CD4-positive, alpha-beta T cell treated with Interleukin-21 for 1 hour (primary cell): ENCODE measurements at places on chromosomes 5 and 9.

DNA sequence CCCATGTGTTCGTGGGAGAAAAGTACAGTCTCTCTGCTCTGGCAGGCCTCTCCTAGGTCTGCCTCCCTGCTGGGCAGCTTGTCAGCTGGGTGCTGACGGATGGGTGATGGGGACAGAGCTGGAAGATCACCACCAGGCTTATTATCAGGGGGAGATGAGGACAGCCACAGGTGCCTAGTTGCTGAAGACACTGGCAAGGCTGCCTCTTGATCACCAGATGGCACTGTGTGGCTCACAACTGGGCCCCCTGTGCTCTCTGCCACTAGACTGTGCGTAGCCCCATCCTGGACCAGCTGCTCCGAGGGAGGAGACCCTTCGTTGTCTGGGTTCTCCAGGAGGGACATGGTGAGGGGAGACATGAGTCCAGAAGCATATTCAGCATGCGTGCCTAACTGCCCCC lies 73.0 kb downstream of the KIF24 start:
- DNase-seq, result peak; percentile 8

GRCh38 chr9:128787659-128788058 lies 606 bp downstream of the TBC1D13 start:
- DNase-seq, result no peak

DNA sequence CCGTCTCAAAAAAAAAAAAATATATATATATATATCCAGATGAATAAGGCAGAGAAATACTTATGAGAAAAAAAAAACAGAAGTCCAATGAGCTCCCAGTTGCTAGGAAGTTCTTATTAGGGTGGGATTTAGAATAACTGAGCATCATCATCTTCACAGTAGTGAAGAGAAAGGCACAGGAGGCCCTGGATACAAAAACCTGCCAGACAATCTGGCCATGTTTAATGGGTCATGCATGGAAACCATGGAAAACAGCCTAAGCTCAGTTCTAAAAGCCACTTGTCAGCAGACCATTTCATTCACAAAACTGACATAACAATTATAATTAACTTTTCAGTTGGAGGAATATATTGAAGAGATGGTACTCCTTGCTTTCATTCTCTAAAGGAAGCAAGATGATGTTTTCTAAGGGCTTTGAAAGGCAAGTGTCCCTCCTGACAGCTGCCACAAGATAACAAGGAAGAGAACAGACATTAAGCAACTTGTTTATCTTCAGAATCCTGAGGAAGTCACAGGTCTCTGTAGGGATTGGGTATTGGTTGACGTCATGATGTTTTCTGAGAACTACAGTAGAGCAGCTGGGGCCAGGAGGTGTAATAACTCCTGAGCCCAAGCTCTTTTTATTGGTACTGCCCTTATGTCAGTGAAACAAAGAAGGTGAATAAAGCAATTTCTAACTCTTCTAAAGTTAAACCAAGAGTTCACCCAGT lies 463.1 kb downstream of the DMAC1 start:
- DNase-seq, result no peak

GRCh38 chr9:81621785-81622259 lies 67.5 kb downstream of the TLE1 start:
- DNase-seq, result no peak

GRCh38 chr5:82413302-82414040 lies 135.3 kb upstream of the RPS23 start:
- no peak for DNase-seq

GRCh38 chr5:171965745-171966144 lies 40.7 kb downstream of the FBXW11 start:
- peak; percentile 13 for DNase-seq

DNA sequence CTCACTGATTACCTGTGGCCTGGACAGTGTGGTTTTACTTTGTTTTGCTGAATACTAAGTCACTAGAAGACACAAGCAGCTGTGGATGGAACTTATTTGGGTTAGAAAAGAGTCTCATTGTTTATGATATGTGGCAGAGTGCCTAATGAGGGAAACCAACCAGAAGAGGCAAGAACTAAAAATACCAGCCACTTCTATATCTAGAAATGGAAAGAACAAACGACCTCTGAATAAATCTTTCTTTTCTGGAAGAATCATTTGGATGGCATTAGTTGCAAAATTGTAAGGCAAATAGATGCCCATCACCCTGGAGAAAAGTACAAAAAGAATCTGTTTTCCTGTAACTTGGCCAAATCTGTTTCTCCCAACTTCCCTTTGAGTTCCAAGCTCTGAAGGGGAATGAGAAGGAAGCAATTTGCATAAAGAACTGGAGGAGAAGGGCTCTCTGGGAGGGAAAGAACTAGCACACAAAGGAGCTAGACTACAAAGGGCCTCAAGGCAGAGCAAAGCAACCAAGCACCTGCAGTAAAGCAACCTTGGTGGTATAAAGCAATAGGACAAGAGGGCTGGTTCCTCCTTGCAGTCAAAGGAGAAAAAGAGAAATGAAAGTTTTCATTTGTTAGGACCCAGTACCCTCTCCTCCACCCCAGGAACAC lies 455.4 kb downstream of the CAAP1 start:
- DNase-seq, result no peak

DNA sequence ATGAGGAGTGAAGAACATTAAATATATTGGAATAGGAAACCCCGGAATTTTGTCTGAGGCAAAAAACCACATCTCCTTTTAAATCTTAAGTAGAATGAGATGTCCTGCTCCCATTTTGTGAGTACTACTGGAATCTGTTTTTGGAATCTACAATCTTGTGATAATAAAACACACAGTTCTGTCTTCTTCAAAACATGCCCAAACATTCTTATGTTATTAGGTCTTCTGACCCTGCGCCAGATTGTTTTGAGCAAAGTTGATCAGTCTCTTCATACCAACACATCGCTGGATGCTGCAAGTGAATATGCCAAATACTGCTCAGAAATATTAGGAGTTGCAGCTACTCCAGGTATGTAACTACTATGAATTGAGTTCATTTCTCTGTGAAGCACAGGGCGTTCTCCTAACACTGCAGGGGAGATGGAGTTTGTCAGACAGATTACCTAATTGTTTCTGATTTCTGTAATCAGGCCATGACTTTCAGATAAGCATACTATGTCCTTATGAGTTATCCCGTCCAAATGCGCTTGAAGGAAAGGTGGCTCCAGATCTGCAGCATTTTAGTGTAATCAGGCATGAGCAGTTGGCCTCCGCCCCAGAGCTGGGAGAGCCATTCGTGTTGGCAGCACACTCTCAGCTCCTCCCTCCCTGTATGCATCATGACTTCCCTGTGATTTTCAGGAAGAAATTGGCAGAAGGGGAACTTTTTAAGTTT lies 88.0 kb downstream of the NLN start:
- DNase-seq, result no peak

GRCh38 chr9:122336189-122336588 lies 34.6 kb upstream of the PTGS1 start:
- DNase-seq, result no peak

DNA sequence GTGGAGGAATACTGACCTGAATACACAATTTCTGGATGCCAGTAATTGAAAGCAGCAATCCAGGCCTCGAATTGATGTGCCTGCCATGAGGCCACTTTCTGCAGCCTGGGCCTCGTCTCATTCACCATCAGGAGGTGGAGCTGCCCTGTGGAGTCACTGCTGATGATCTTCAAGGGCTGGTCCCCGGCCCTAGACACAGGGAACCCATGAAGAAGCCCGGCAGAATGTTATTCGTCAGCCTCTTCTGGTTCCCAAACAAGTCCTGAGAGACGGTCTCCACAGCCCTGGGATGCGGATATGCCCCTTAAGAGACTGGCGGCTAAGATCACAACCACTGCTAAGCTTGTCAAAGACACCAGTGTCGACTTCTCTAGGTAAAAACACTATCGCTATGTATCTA lies 4.5 kb downstream of the DPH7 start:
- DNase-seq, result no peak

- DNase-seq, result no peak
These were observed 184.0 kb downstream of the ACTL7B start for GRCh38 chr9:108671794-108672193.

GRCh38 chr9:83665580-83666200 lies 42.1 kb downstream of the UBQLN1 start:
- DNase-seq, result no peak

- no peak for DNase-seq
These were observed 16.6 kb downstream of the ZNF474 start for GRCh38 chr5:122145906-122146305.

- DNase-seq, result no peak
These were observed 29.3 kb downstream of the PRRC2B start for GRCh38 chr9:131423171-131423581.

GRCh38 chr9:15235658-15236057 lies 71.4 kb downstream of the TTC39B start:
- DNase-seq, result no peak

DNA sequence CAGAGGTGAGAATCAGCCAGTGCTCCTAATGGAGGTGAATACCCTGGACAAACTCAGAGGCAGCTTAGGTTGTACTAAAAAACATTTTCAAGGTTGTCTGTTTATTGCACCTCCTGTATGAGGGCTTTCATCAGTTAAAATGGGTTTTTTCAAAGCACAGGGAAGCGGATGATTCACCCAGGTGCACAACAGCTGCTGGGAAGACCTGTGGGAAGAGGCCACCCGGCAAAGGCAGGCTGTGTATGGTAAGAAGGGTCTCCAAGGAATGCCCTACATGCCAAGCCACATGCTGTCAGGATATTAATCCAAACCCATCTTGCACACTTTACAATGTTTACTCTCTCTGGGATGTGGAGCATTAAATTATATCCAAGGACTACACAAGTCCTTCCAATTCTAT lies 14.7 kb downstream of the SIL1 start:
- DNase-seq, result no peak

DNA sequence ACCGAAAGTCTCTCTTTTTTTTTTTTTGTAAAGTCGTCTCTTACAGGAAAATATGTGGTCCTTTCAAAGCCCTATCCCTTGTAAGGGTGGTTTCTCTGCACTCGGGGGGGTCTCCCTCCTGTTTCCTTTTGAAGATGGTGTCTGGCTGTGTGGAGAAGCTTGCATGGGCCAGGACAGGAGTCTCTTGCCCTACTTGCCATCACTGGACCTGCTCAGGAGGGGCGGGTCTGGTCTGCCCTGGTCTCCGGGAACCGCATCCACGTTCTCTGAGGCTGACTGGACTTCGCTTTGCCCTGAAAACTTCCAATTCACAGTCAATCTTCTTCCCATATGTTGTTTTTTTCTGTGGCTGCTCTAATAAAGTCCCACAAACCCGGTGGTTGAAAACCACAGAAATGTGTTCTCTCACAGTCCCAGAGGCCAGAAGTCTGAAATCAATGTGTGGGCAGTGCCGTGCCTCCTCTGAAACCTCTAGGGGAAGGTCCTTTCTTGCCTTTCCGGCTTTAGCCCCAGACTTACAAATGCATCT lies 92.9 kb upstream of the IER5L start:
- DNase-seq, result peak; percentile 5

DNA sequence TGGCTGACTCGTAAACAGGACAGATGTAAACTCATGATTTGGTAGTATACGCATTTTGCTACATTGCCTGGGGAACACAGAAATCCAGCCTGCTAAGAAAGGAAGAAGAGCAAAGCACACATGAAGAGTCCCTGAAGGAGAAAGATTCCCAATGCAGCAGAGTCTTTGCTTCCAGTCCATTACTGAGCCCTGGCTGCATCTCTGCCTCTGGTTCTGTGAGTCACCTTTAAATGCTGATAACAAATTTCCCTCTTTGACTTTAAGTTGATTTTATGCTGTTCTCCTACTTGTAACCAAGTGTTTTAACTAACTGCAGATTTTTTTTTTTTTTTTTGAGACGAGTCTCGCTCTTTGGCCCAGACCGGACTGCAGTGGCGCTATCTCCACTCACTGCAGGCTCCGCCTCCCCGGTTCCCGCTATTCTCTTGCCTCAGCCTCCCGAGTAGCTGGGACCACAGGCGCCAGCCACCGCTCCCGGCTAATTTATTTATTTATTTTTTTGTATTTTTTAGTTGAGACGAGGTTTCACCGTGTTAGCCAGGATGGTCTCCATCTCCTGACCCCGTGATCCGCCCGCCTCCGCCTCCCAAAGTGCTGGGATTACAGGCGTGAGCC lies 8.5 kb upstream of the PRXL2C start:
- no peak for DNase-seq

DNA sequence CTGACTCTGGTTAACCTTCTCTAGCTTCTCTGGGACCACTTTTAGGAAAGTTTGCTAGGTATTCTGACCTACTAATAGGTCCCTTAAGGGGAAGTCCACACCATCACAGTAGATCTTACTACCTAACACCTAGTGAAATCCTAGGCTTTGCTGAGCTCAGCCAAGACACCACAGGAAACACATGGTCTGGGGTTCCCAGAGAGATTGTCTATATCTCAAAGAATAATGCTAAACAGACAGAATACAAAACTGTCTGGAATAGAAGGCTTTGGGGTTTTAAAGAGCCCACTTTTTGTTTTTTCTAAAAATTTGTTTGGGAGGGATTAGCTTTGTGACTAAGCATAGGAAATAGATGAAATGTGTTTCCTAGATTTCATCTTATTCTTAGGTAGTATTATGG lies 395.1 kb downstream of the ARHGEF28 start:
- DNase-seq, result no peak

- DNase-seq, result no peak
These were observed 4.5 kb upstream of the MPDZ start for GRCh38 chr9:13284011-13284410.

DNA sequence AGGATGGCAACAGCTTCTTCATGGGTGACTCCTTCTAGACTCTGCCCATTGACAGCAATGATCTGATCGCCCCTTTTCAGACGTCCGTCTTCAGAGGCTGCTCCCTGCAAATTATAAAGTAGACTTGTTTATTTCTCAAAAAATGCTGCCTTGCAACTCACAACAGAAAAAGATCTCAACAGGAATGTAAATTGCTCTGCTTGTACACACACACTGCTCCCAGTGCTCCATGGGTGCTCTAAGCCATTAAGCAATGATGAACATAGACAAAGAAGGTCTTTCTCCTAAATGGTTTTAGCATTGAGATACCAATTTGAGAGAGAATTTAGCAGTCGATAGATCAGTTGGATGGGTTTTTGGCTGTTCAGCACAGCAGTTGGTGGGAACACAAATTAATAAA lies 172.5 kb downstream of the MPDZ start:
- no peak for DNase-seq

DNA sequence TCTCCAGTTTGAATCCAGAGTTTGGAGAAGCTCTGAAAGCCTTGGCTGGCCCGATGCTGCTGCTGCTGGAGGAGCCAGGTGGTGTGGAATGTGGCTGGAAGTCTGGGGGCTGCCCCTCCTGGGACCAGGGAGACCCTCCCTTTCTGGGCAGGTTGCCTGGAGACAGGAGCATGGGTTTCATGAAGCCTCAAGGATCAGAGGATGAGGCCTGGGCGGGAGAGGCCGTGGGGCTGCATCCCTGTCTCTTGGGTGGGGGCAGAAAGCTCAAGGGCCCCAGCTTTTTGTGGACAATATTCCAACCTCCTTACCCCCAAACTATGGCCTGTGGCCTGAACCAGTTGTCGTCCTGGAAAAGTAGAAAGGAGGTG lies 10.1 kb downstream of the FGF18 start:
- no peak for DNase-seq

- DNase-seq, result no peak
These were observed 313.9 kb downstream of the TLE1 start for GRCh38 chr9:81375187-81376100.

- DNase-seq, result no peak
These were observed 43.0 kb upstream of the SIL1 start for GRCh38 chr5:139241139-139241538.

- no peak for DNase-seq
These were observed 1.4 kb downstream of the DBH start for GRCh38 chr9:133637451-133638055.
